Fibroblast of gingiva (primary cell): ENCODE measurements at places on chromosomes 3 and 15.

DNA sequence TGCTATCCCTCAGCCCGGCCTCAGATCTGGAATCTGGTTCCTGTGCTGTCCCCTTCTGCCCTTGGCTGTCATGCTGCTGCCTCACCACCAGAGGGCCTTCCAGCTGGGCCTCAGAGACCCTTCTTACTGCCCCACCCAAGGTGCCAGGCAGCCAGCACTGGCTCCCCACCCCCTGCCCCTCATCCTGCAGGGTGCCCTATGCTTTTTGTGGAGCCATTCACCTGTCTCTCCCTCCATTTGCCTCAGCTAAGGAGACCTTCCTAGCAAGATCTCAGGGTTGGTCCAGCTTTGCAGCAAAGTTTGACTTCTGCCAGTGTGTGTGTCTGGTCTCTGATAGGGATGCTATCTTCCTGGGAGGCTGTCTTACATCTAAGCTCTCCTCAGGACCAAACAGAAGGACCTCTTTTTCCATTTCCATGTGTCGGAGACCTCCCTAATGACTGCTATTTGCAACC is 1.9 kb upstream of the VWA5B2 start:
- DNase-seq, result no peak

GRCh38 chr15:38050529-38051448 is 116.3 kb downstream of the TMCO5A start:
- DNase-seq, result peak; percentile 71

DNA sequence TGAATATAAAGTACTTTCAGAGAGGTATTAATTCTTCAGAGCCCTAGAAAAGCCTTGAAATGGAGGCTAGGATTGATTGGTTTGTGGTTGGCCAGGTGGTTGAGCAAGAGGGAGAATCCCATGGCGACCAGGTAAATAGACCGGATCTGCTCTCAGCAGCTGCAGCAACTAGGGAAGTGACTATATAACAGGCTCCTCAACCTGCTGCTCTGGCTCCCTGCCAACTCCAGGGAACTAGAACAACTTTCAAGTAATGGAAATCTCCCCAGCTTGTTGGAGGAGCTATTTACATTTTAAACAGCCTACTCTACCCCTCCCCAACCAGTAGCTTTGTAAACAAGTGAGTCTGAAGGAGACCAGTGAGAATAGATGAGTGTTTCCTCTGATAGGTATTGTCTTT is 121.8 kb upstream of the CADM2 start:
- DNase-seq, result no peak

- DNase-seq, result no peak
These were observed 220.4 kb upstream of the MDFIC2 start for GRCh38 chr3:70532806-70533205.

- DNase-seq, result peak; percentile 6
These were observed 236.5 kb downstream of the LRTM1 start for GRCh38 chr3:54691289-54691771.

- no peak for DNase-seq
These were observed 36.2 kb downstream of the MTHFS start for GRCh38 chr15:79860661-79861060.

- DNase-seq, result no peak
These were observed 937.2 kb downstream of the FHIT start for GRCh38 chr3:60313951-60314461.

DNA sequence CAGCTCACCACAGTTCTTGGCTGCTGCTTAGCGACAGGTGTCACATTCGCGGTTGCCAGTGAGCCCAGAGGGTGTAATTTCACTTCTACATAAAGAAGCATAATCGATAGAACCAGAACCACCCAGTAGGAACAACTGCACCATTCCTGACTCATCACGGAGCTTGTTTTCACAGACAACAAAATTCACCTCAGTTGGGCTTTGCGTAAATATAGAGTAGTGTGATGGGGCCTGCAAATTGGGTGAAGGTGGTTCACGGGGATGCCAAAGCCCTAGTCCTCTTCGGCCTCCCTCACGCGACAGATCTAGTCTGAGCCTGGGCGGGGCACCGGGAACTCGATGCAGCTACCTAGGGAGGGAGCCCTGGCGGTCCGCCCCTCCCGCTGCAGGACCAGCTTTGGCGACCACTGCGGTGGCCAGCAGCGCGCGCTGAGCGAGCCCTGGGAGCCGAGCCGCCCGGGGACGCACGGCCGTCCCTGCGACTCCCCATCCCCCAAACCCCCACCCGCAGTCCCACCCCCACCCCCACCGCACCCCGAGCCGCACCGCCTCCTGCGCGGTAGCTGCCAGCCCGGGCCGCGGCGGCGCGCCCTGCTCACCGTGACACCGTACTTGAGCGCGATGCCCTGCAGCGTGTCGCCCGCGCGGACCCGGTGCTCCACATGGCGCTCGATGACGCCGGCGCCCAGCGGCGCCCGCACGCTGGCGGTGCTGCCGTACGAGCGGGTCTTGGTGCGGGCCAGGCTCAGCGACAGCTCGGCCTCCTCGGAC is 519 bp downstream of the LYSMD2 start:
- no peak for DNase-seq

DNA sequence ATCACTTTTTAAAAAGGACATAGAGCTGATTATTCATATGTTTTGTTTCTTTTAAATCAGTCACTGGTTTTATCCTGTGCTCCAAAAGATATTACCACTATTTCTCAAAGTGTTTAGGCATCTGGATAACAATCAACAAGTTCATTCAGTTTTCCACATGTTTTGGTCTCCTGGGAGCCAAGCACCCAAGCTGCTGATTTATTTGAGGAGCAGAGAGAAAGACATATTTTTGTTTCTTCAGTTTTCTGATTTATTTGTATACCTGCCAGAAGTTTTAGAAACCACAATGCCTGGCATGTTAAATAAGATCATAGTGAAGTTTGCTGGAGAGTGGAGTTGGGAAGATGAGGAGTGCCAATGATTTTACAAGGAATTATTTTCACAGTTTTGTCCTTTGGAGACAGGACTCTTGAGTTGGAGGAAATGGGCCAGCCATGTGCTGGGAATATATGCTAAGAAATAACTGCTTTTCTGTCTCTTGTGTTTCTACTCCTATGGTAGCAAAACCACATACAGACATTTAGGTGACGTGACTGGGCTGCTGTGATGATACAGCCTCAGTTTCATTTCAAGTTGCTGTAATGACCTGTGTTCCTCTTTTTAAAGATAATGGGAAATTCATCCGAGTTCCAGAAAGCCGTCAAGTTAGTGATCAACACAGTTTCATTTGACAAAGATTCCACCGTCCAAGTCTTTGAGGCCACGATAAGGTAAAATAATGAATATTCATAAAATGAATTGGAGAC is 11.7 kb downstream of the EDEM1 start:
- peak; percentile 15 for DNase-seq

GRCh38 chr3:132456136-132456535 is 38.8 kb downstream of the DNAJC13 start:
- DNase-seq, result no peak

DNA sequence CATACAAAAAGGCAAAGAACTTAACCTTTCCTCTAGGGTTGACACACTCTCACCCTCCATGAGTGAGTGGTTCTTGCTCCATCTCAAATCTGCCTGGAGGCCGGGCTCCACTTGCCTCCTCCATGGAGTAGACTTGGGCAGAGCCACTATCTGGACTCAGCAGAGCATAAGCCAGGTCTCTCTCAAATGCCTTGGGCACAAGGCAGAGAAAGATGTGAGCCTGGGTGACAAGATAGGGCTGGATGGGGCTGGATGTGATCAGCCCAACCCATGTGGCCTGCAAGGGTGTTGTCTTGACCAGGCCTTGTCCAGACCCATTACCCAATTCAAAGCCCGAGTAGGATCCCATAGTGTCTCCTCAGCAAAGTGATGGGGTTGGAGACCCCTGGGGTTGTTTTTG is 4.2 kb upstream of the RPL29 start:
- DNase-seq, result no peak

DNA sequence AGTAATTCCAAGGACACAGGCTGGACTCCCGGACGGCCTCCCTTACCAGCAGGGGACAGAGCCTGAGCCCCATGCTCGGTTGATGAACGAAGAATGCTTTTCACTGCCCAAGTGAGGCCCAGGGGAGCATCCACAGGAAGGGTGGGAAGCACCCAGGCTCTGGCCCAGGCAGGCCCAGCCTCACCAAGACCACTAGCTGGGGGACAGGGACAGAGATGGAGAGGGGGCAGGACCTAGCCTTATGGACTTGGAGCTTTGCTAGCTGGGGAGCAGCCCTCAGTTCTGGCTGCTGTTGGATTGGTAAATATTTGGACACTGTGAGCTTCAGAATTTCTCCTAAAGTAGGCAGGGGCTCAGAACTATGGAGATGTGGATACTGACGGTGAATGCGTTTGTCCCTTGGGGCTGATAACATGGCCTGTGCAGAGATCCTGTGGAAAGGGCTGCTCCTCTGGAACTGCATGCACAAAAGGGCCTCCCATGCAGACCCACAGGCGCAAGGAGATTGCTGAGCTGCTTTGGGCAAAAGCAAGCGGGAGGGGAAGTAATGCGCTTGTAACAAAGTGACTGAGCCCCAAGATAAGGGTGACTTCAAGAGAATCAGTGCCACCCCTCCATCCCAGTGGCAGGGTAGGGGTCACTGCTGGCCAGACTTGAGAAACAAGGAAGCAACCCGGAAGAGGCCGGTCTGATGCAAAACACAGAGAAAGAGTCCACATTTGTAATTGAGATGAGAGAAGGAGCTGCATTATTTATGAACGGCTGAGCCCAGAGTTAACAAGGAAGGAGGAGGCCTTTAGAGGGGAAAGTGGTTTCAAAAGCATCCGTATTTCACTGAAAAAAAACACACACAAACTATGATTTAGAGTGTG is 70.1 kb upstream of the MEF2A start:
- no peak for DNase-seq

DNA sequence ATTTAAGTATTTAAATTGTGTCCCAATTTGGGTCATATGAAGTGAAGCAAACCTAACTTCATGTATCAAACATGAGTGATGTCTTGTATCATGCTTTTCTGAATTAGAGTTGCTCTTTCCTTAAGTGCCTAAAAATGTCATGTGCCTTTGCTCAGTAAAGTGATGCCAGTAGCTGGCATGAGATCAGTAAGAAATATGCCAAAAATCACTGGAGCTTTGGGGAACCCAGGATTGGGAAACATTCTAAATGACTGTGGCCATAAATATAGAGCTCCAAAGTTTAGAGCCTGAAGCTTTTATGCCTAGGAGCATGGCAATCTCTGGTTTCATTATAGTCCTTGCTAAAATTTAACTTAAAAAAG is 33.8 kb downstream of the RBMS3 start:
- DNase-seq, result peak; percentile 62

DNA sequence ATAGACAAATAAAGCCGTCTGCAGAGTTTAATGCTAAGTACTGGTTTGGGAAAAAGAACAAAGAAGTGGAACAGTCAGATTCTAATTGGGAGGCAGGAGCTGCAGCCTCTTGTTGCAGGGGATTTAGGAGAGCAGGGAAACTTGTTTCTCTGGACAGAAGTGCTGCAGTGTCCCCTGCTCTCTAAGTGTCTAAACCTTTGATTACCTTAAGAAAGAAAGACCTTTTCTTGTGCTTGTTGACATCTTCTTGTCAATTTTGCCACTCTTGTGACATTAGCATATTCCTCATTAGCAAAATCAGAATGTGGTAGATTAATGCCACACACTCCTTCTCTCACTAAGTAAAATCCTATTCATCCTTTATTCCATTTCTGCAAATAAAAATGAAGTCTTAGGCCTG is 38.8 kb downstream of the TRAT1 start:
- DNase-seq, result no peak

DNA sequence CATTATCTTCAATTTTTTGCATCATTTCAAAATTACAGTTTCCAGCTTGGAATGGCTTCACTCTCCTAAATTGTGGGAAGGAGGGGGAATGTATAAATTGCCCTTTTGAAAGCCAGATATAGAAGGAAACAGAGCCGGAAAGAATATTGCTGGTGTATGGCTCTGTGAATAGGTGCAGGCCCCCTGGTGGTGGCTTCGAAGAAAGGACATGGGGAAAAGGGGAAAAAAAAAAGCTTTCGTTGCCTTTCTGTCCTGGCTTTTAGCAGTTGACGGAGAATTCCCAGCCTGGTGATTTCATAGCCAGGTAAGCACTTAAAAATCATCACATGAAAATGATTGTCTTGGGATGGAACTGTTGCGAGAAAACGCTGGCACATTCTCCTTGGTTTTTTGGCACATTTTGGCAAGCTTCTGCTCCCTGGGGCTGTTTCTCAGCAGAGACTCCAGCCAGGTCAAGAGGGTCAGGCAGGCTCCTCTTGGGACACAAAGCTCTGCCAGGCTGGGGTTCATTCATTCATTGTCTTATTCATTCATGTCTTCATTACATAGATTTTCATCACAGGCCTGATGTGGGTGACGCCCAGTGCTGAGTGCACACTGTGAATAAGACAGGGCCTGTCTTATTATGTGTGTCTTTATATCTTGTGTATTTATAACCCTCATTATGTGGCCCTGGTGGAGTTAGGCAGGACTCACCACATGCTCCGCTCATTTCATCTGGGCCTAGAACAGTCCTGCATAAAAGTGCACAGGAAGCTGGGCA is 300.0 kb upstream of the TPM1 start:
- DNase-seq, result peak; percentile 99

DNA sequence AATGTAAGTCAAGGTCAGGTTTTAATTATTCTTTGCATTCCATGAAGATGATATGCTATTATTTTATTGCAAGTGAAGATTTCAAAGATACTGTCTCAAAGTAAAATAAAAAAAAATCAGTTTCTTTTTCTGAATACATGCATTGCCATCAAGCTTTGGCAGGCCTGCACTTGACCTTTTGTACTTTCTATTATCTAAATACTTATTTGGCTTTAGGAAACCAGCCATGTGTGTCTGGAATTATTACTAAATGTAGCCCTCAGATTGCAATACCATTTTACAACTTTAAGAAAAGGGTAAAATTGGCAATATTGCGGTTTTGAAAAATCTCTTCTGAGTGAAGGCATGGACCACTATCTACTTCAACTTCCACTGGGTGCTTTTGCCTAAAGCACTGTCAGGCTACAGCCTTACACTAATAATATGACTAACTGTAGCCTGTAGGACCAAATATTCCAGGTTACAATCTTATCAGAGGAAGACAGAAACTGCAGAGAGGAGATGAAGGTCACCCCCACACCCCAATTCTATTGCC is 349.4 kb upstream of the DCBLD2 start:
- DNase-seq, result peak; percentile 59

- no peak for DNase-seq
These were observed 2.2 kb upstream of the HES1 start for GRCh38 chr3:194133661-194134230.

DNA sequence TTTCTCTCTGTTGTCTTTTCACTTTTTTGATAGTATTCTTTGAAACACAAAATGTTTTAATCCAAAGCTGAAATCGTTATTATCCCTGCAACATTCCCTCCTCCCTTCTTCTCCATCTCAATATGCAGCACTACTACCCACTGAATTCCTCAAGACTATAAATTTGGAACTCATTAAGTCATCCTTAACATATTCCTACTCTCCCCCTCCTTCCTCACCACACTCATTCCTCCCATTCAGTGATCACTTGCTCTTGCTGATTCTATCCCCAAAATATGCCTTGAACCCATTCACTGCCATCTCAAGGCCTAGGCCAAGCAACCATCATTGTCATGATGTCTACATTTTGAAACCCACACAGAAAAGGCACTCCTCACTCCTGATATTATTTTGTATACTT is 2.4 kb upstream of the PIK3R4 start:
- DNase-seq, result no peak

GRCh38 chr3:16550676-16551341 is 37.3 kb upstream of the RFTN1 start:
- peak; percentile 79 for DNase-seq
